ENCODE measurements at places on chromosomes 12 and 14. TPM values are rescaled to one million over a fixed set of nuclear protein-coding genes. Genes with fewer than 3 reads are reported as not detected.

GRCh38 chr14:32545095-32545494, 216.0 kb downstream of the AKAP6 start:
- no peaks in the 10 kb centered on the region for H3K27me3 ChIP-seq
- DNase-seq: no peak
- H3K4me1 ChIP-seq: no peaks in the 10 kb centered on the region
- no peak overlapping the region for H3K4me3 ChIP-seq
- H3K36me3 ChIP-seq: no peaks in the 10 kb centered on the region

- no peak overlapping the region for H3K27ac ChIP-seq
- no peaks in the 10 kb centered on the region for H3K4me1 ChIP-seq
- no peaks in the 10 kb centered on the region for H3K27me3 ChIP-seq
- DNase-seq: no peak
These were observed 25.3 kb downstream of the GNS start for GRCh38 chr12:64733857-64734256.

- H3K27ac ChIP-seq: no peak overlapping the region
- H3K4me1 ChIP-seq: peaks cover 12% of the 10 kb centered on the region
- peaks cover 2% of the 10 kb centered on the region for H3K36me3 ChIP-seq
- no peak overlapping the region for H3K4me3 ChIP-seq
These were observed 22.2 kb downstream of the MANSC1 start for GRCh38 chr12:12327802-12328201.

- H3K27me3 ChIP-seq: no peaks in the 10 kb centered on the region
- peak overlapping the region; percentile 87 for H3K27ac ChIP-seq
- peaks cover 46% of the 10 kb centered on the region for H3K4me1 ChIP-seq
- DNase-seq: no peak
- no peaks in the 10 kb centered on the region for H3K36me3 ChIP-seq
These were observed 31.4 kb downstream of the DCP1B start for GRCh38 chr12:1972856-1973317.

Gene SCN8A
- polyA plus RNA-seq: 0.08 TPM

GRCh38 chr12:62684570-62685295, 218.1 kb downstream of the MON2 start:
- H3K4me3 ChIP-seq: no peak overlapping the region
- no peaks in the 10 kb centered on the region for H3K36me3 ChIP-seq
- no peaks in the 10 kb centered on the region for H3K27me3 ChIP-seq

- H3K4me3 ChIP-seq: no peak overlapping the region
- peak; percentile 63 for DNase-seq
- H3K27ac ChIP-seq: no peak overlapping the region
- peaks cover 6% of the 10 kb centered on the region for H3K4me1 ChIP-seq
- no peaks in the 10 kb centered on the region for H3K27me3 ChIP-seq
These were observed 72.9 kb upstream of the FOXN3 start for GRCh38 chr14:89489761-89490437.

GRCh38 chr14:86462193-86462753, 932.3 kb downstream of the FLRT2 start:
- H3K27me3 ChIP-seq: no peaks in the 10 kb centered on the region
- no peak overlapping the region for H3K4me3 ChIP-seq
- H3K27ac ChIP-seq: no peak overlapping the region

- H3K27ac ChIP-seq: no peak overlapping the region
- no peak overlapping the region for H3K4me3 ChIP-seq
- H3K36me3 ChIP-seq: no peaks in the 10 kb centered on the region
- no peaks in the 10 kb centered on the region for H3K27me3 ChIP-seq
- H3K4me1 ChIP-seq: peaks cover 17% of the 10 kb centered on the region
These were observed 20.2 kb downstream of the FBXL14 start for GRCh38 chr12:1573960-1574864.

GRCh38 chr12:26868447-26869103, 35.6 kb upstream of the ITPR2 start:
- H3K4me1 ChIP-seq: peaks cover 17% of the 10 kb centered on the region
- DNase-seq: no peak
- H3K36me3 ChIP-seq: no peaks in the 10 kb centered on the region
- no peaks in the 10 kb centered on the region for H3K27me3 ChIP-seq

- no peak overlapping the region for H3K4me3 ChIP-seq
- no peaks in the 10 kb centered on the region for H3K4me1 ChIP-seq
- no peaks in the 10 kb centered on the region for H3K36me3 ChIP-seq
- H3K27me3 ChIP-seq: no peaks in the 10 kb centered on the region
- no peak for DNase-seq
- no peak overlapping the region for H3K27ac ChIP-seq
These were observed 207.0 kb downstream of the NAV3 start for GRCh38 chr12:78037707-78038106.

- no peak overlapping the region for H3K4me3 ChIP-seq
- H3K36me3 ChIP-seq: no peaks in the 10 kb centered on the region
- peaks cover 28% of the 10 kb centered on the region for H3K4me1 ChIP-seq
- H3K27ac ChIP-seq: peak overlapping the region; percentile 86
- no peaks in the 10 kb centered on the region for H3K27me3 ChIP-seq
These were observed 8.2 kb upstream of the LGALS3 start for GRCh38 chr14:55120571-55121495.

GRCh38 chr14:71597287-71597920, 334.8 kb upstream of the RGS6 start:
- peaks cover 5% of the 10 kb centered on the region for H3K4me1 ChIP-seq
- no peak overlapping the region for H3K27ac ChIP-seq
- H3K4me3 ChIP-seq: no peak overlapping the region

Gene MGP
- polyA plus RNA-seq: 83.5 TPM

DNA sequence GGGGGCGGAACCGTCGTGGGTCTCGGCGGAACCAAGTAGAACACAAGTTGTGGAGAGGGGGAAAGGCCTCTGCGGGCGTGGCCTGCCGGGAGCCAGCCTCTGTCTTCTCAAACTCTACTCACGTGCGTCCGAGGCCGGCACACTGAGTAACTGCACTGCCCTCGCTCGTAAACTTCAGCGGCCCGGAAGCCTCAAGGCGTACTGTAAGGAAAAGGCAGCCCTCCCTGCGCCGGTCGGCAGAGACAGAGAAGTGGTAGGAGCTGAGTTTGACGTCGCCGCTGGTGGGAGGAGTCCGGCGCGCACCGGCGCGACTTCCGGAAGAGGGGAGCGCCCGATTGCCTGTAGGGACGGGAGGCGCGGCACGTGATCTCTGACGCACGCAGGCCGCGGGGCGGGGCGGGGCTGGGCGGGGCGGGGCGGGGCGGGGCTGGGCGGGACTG, at the start of gene FBXO33:
Gene FBXO33, minus strand, starts transcription at position 255 of the 440 bp plus-strand sequence. CDS start 271 bp downstream, outside the sequence.
- peak within 1 kb of the TSS; percentile 93 for H3K27ac ChIP-seq
- no peaks in the 10 kb centered on the region for H3K27me3 ChIP-seq
- peaks cover 50% of the 10 kb centered on the region for H3K4me1 ChIP-seq
- no peaks in the 10 kb centered on the region for H3K36me3 ChIP-seq
- peak within 1 kb of the TSS; percentile 94 for H3K4me3 ChIP-seq

- H3K4me3 ChIP-seq: peak overlapping the region; percentile 96
- DNase-seq: no peak
- peaks cover 18% of the 10 kb centered on the region for H3K36me3 ChIP-seq
- H3K27me3 ChIP-seq: no peaks in the 10 kb centered on the region
- peak overlapping the region; percentile 99 for H3K27ac ChIP-seq
These were observed 1.7 kb downstream of the KLHDC2 start for GRCh38 chr14:49769581-49770211.

DNA sequence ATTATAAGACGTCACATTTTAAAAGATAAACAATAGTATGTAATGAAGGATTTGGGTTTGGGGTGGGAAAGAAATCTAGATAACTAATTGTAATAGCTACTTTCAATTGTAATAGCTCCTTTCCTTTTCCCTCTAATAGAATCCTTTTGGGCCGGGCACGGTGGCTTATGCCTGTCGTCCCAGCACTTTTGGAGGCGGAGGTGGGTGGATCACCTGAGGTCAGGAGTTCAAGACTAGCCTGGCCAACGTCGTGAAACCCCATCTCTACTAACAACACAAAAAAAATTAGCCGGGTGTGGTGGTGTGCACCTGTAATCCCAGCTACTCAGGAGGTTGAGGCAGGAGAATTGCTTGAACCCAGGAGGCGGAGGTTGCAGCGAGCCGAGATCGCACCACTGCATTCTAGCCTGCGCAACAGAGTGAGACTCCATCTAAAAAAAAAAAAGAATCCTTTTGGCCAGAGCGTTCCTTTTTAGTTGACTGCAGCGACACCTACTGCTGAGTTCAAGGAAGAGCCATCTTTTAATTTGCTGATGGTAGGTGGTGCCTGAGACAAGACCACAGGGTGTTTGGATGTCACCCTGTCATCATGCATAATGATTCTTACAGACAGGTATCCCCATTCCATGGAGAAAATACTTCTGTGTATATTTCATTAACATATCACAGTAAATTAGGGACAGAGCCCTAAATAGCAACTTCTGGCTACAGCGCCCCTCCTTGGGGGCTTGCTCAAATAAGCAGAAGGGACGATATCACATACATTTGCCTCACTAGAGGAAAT, 79.5 kb downstream of the ARMH4 start:
- H3K27me3 ChIP-seq: no peaks in the 10 kb centered on the region
- H3K4me1 ChIP-seq: no peaks in the 10 kb centered on the region
- H3K4me3 ChIP-seq: no peak overlapping the region
- H3K27ac ChIP-seq: no peak overlapping the region

DNA sequence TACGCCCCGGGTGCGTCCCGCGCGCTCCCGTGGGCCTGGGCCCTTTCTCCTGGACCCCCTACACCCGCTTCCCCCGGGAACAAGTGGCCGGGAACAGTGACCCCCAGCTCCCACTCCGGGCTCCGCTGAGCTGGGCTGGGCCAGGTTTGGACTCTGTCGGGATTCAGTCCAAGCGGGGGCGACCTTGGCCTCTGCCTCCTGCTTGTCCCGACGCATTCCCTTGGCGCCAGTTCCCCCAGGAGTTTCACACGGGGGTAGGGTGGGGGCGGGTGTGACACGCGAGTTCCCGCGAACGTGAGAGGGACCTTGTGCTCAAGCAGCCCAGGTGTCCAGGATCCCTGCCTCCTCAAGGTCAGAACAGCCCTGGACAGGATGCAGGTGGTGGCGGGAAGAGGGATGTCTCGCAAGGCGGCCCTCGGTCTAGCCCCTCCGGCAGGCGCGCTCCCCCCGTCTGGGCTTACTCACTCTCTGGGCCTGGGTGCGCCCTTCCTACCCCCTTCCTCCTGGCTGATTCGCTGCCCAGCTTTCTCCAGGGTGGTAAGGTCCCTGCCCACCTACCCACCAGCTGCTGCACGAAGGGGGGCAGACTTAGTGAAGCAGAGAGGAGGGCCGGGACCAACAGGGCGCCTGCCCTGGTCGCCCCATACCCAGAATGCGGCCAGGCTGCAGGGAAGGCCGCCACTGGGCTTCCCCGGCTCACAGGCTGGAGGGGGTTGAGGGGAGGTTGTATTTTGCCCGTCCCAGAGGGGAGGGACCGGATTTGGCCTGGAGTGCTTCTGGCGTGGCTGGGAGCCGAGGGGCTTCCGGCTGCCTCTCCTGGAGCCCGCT, 862 bp downstream of the CRIP2 start:
- H3K36me3 ChIP-seq: peaks cover 13% of the 10 kb centered on the region
- H3K4me1 ChIP-seq: peaks cover 87% of the 10 kb centered on the region
- H3K27me3 ChIP-seq: peaks cover 72% of the 10 kb centered on the region

GRCh38 chr14:33356181-33356580, 417.5 kb downstream of the NPAS3 start:
- H3K27ac ChIP-seq: no peak overlapping the region
- peaks cover 10% of the 10 kb centered on the region for H3K4me1 ChIP-seq

Gene SIX1
- polyA plus RNA-seq: 0.19 TPM

Gene GCH1
- 8.0 TPM for polyA plus RNA-seq
